ENCODE measurements at places on chromosomes 4 and X.

- DNase-seq: no peak
These were observed 96.0 kb downstream of the WFS1 start for GRCh38 chr4:6365545-6366086.

DNA sequence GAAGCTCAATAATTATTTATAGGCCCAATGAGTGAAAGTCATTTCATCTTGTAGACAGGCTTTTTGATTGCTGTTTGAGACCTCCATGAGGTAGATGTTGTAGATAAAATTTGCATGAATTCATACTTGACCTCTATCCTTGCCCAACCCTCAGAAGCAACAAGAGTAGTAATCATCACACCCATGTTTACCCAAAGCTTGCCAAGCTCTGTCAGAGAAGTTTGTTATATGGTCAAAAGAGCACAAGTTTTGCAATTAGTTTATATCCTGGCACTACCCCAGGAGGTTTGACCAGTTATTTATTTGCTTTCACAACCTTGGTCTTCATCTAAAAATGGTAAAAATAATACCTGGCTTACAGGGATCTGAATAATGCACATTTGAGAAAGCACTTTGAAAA is 20.7 kb downstream of the ADH7 start:
- DNase-seq: no peak

- DNase-seq: no peak
These were observed 18.4 kb upstream of the NRK start for GRCh38 chrX:105803891-105804290.

GRCh38 chrX:72018277-72019112 is 107.8 kb downstream of the NHSL2 start:
- peak; percentile 85 for DNase-seq
